ENCODE measurements at places on chromosomes 1 and 21.

- no peak for DNase-seq
Measured at GRCh38 chr1:165824269-165824643, 3.2 kb upstream of the UCK2 start.

GRCh38 chr1:14735841-14736240 lies 137.4 kb downstream of the KAZN start:
- no peak for DNase-seq

- DNase-seq: no peak
Measured at GRCh38 chr21:42165901-42166300, 53.0 kb upstream of the ABCG1 start.

GRCh38 chr1:41804176-41804575 lies 114.5 kb downstream of the HIVEP3 start:
- no peak for DNase-seq

DNA sequence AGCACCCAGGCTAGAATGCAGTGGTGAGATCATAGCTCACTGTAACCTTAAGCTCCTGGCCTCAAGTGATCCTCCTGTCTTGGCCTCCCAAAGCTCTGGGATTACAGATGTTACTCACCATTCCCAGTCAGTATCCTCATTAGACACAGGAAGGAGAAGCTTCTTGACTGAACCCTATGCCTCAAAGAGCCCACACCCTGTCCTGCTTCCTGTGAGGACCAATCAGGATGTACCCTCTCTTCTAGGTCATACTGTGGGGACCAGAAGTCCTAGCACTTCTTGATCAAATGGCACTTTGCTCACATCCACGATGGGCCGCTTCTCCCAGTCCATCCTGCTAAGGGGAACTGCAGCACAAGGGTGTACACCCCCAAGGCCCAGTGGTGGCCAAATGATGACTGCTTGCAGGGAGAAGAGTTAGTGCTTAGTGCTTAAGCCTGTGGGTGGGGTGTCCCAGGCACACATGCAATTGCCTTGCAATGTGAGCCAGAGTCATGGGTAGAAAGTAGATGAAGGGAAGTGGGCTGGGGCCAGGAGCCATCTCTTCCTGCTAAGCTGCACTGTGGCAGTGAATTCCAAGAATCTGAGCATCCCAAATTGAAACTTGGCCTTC lies 9.8 kb downstream of the CD34 start:
- no peak for DNase-seq

DNA sequence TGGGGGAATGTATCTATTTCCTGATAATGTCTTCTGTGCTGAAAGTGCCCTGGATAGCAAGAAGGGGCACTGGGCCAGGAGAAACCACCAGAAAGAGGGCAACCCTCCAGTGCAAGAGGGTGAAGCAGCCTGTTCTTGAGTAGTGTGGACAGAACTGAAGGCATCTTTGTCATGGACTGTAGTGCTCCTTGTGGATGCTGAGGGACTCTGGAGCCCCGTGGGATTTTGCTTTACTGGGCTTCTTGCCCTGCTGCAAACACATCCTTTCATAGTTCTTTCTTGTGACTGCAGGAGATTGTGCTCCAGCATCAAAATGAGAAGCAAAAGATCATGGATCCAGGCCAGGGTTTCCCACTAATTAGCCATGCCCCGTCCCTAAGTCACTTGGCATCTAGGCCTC lies 300.6 kb downstream of the ZNF326 start:
- DNase-seq: no peak

DNA sequence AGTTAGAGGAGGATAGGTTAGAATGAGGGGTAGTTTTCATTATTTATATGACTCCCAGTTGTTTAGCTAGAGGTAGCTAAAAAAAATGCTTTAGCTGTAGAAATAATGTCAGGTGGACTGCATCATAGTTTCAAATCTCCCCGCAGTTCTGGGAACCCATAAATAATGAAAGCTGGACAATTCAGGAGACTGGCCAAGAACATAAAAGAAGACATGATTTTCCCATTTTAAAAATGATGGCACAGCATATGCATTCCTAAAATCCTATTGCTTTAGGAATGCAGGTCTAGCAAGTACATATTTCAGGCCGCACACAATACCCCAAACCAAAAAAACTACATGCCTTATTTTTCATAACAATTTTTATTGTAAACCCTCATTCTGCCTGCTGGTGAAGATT lies 143.3 kb downstream of the CTH start:
- DNase-seq: no peak

GRCh38 chr1:63663873-63664272 lies 70.7 kb downstream of the PGM1 start:
- DNase-seq: no peak

- DNase-seq: no peak
Measured at GRCh38 chr21:40143822-40144525, 276.7 kb downstream of the PCP4 start.

DNA sequence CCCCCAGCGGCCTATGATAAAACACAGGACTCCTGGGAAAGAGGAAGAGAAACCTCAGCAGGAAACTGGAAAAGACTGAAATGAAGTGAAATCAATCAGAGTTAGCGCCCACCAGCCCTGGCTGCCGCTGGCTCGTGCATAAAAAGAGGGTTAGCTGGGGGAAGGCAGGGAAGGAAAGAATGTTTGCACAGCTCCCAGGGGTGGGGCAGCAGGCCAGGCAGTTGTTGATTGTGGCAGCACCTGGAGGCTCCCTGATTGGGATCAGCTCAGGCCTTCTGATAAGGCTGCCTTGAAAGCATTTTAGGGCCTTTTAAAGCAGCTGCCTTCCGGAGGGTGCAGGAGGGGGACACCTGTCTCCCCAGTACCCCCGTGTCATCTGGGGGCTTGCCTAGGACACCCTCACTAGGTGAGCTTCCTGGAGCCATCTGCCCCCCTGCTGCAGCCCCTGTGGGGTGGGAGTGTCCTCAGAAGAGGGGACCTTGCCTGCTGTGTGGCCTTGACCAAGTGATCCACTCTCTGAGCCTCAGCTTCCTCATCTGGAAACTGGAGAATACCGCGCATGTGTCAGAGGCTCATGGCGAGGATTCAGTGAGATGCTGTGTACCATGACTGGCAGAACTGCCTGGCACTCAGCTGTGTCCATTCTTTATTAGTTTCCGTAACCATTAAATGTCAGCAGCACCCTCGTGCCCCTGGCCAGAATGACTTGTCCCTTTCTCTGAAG lies 6.6 kb downstream of the EPHB2 start:
- no peak for DNase-seq

DNA sequence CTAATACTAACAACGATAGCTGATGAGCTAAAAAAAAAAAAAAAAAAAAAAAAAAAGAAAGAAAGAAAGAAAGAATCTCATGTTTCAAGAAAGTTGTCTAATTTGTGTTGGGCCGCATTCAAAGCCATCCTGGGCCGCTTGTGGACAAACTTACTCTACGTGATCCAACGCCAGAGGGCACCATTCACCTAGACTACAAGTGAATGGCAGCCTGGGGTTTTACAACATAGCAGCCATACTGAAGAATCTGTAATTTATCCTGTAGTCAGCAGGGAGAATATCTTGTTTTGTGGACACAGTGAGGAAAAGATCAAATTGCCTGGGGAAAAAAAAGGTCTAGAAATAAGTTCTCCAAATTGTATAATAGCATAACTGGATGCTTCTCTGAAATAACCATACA lies 47.0 kb downstream of the CYP2J2 start:
- no peak for DNase-seq

DNA sequence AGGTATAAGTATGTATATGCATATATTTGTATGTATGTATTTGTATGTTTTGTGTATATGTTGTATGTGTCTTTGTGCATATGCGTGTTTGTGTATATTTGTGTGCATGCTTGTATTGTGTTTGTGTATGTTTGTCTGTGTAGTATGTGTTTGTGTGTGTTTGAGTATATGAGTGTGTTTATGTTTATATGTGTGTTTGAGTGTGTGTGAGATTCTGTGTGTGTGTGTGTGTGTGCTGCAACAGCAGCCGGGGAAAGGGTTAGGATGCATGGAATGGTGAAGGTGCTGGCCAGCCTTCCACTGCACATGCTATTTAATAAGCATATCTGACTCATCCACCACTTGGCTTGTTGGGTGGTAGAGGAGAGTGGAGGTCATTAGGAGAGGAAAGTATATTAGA lies 46.6 kb upstream of the RAB4A start:
- no peak for DNase-seq

DNA sequence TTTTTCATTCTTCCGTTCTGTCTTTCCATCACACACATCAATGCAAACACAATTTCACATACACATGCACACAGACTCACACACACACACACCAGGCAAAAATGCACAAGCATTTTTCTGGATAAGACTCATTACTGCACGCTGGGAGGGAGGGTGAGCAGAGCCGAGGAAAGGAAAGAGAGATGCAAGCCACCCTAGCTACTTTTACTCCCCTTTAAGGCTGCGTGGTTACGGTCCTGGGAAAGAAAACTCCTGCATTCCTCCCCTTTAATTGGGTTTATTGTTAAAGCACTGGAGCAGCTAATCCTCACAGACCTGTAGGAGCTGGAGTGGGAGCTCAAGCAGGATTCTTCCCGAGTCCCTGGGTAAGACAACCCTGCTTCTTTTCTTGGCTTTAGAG lies at the start of gene CAMK1G:
CAMK1G (plus strand) TSS at position 307 of the 400 bp plus-strand sequence. CDS start 11,270 bp downstream, outside the sequence.
- no peak for DNase-seq

GRCh38 chr1:207810173-207810572 lies 58.3 kb downstream of the CD46 start:
- no peak for DNase-seq

DNA sequence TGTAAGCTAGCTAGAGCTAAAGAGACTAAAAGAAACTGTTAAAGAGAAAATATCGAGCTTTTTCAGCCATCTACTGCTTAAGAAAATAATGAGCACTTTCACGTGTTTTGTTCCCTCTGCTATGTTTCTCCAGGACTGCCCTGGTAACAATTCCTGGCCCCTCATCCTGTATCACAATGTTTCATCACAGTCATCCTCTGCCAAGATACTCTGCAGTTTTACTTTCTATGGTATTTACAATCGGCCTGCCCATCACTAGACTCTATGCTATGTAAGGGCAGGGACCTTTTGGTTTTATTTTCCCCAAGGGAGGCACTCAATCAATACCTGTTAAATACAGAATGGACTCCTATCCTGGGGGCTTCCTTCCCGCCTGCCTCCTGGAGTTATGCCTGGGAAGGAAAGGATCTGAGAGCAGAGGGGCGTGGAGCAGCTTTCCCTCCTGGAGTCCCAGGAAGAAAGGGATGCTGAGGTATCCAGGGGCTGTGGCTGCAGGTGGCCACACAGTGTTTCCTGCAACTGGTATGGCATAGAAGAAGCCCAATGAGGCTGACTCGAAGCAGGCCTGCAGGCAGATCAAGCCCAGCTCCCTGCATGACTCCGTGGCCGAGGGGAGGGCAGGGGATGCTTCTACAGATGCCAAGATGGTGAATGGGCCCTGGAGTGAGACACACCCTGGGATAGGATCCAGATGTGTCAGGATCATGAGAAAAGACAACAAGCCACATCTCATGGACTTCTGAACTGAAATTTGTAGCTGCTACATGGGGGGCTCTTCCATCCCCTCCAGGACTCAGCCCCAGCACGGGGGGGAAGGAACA lies 52.9 kb downstream of the MATN1 start:
- no peak for DNase-seq

- no peak for DNase-seq
Measured at GRCh38 chr1:30525971-30526651, 197.3 kb downstream of the MATN1 start.

- DNase-seq: no peak
Measured at GRCh38 chr1:164511001-164511705, 47.8 kb upstream of the PBX1 start.

- DNase-seq: no peak
Measured at GRCh38 chr1:15226388-15227255, 20.4 kb upstream of the FHAD1 start.

- no peak for DNase-seq
Measured at GRCh38 chr1:155933591-155934096, 569 bp downstream of the KHDC4 start.

GRCh38 chr1:163928069-163928468 lies 606.3 kb downstream of the NUF2 start:
- no peak for DNase-seq

- no peak for DNase-seq
Measured at GRCh38 chr1:9375912-9376311, 83.2 kb downstream of the SPSB1 start.

DNA sequence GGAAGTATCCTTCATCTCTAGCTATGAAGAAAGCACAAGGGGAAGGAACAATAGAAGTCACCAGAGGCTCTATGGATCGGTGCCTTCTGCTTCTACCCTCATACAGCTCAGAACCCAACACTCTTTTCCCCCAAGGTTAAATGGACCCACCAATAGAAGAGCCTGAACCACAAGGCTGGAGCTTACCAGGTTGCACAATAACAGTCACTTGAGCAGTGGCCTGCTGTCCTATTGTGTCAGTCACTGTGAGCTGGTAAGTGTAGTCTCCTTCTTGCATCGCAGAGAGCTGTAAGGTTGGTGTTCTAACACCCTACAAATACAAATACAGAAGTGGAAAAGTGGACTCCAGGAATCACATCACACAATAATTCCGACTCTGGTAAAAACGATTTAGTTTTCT lies 103.0 kb downstream of the KIAA0319L start:
- DNase-seq: no peak

DNA sequence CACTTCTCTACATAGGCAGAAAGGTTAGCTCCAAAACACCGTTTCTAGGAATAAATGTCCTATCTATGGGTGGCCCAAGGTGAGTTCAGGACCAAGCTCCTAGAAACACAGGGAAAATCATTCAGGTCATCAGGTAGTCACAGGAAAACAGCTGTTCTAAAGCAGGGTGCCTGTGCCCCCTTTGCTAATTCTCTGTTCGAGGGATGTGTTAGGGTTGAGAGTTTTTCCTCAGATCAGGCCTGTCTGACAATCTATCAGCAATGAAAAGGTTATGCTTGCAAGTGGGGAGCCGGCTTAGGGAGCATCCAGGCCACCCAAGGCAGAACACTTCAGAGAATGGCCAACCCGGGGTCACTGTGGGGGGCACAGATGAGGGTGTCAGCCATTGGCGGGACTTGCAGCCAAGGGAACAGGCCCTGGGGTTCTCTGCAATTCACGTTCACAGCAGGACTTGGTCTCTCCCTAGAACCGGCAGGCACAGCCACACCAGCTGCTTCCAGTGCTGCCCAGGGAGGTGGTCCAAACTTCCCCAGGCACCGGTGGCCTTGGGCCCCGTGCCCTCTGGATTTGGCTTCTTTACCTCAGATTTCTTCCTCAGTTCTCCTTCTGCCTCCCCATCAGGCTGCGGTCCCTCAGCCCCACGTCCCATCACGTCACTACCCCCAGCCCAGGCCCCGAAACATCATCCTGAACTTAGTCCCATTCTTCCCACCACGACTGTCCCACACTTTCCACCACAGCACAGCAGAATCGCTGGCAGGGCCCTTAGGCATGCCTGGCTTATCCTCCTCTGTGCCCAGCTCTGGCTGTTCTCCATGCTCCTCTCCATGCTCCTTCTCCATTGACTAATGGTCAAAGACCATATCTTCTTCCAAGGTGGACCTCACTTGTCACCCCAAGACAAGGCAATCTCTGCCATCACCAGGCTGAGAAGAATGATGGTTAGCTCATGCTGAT lies 11.0 kb downstream of the CD2 start:
- DNase-seq: no peak
